Stimulated activated CD4-positive, alpha-beta T cell treated with anti-CD3 and anti-CD28 coated beads, TNF-alpha, amount 100 ng/mL, for 1 hour (primary cell): ENCODE measurements at places on chromosomes 12 and 14.

DNA sequence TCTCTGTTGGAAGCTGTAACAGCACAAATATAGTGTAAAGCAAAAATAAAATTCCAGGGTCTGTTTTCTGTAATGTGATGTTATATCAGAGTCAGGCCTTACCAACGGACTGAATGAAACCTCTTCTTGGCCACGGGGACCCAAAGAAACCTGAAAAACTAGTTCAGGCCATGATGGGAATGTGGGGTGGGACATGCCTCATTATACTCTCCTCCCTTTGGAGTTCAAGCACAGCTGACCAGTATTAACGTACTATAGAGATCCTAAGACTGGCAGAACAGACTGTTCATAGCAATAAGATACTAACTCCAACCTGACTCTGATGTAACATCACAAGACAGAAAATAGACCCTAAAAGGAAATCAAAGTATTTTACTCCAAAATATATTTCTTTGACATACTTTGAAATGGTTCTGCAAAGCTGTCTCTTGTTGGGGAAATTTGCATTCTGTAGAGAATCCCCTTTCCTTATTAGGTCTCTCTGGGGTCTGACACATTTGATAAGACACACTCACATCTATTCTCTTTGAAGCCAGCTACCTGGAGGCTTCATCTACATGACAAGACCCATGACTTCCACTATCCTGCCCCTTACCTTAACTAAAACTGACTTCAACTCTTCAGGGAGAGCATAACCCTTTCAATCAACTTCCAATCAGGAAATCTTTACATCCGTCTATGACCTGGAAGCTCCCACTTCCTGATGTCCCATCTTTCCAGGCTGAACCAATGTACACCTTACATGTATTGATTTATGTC lies 444.6 kb downstream of the SOX5 start:
- DNase-seq = no peak

- no peak for DNase-seq
Measured at GRCh38 chr14:23360496-23360895, 4.5 kb downstream of the EFS start.

- no peak for DNase-seq
Measured at GRCh38 chr14:77645520-77646230, 29.2 kb upstream of the SPTLC2 start.

GRCh38 chr12:120412421-120412820 lies 25.5 kb upstream of the COX6A1 start:
- no peak for DNase-seq

- DNase-seq = no peak
Measured at GRCh38 chr14:103626146-103626850, 2.7 kb upstream of the KLC1 start.

DNA sequence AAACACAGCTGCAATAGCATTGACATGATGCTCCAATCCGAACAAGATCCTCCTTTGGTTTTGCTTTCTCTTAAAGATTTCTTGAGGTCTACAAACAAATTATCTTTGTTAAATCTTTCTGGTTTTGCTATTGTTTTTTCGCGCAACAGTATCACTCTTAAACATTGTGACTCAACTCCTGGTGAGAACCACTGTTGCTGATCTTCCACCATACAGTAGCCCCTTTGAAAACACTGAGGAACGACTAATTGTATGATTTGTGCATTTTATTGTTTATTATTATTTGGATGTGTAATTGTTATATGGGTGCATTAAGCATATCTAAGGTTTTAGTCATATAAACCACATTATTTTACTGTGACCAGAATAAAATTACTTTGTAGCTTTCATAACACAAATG lies 282.8 kb downstream of the EGLN3 start:
- DNase-seq = no peak

GRCh38 chr12:1217191-1217949 lies 226.3 kb downstream of the ERC1 start:
- DNase-seq = no peak

DNA sequence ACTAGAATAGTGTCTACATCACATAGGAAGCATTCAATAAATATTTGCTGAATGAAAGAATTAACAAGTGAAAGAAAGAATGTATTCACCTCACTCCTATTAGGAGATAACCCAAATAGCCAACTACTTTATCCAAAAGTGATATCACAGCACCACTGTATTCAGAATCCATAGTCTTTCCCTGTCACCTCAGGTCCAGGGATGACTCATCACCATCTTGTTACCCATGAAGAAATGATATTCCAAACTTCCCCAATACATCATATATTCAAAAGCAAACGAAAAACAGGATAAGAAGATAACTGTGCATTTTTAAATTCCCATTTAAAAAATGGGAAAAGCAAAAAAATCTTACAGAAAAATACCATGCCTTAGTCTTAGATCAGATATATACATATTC lies 39.1 kb downstream of the TXNDC16 start:
- no peak for DNase-seq

DNA sequence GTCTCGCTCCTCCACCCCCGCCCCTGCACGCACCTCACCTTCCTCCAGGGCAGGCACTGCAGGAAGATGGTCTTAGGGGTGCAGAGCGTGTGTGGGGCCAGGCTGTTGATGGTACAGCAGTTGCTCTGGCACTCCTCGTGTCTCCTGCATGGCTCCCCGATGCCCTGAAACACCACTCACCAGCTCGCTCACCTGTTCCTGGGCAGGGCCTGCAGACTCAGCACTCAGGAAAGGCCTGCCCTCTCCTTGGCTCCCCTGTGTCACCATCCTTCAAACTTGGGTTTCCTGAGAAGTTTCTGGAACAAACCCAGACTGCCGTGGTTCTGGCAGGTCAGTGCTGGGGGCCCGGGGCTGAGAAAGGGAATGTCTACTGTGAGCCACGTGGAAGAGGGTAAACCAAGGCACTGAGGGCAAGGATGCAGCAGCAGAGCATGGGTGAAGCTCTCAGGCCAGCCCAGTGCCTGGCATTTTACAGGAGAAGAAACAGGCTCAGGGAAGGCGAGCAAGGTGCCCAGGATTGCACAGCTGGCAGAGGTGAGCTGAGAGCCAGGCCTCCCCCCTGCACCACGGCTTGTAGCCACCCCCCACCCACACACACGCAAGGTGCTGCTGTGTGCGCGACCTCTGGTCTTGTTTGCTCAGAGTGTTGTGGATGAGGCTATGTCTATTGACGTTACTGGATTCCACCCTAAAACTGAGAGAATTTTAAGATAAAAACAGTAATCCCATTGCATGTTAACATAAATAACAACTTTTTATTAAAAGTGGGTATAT lies 5.5 kb downstream of the LRCOL1 start:
- no peak for DNase-seq

- no peak for DNase-seq
Measured at GRCh38 chr12:52850681-52851080, 1.9 kb upstream of the KRT78 start.

GRCh38 chr14:61703342-61704129 lies 8.2 kb downstream of the HIF1A start:
- no peak for DNase-seq

- DNase-seq = no peak
Measured at GRCh38 chr14:22432348-22432976, 156.6 kb downstream of the DAD1 start.

DNA sequence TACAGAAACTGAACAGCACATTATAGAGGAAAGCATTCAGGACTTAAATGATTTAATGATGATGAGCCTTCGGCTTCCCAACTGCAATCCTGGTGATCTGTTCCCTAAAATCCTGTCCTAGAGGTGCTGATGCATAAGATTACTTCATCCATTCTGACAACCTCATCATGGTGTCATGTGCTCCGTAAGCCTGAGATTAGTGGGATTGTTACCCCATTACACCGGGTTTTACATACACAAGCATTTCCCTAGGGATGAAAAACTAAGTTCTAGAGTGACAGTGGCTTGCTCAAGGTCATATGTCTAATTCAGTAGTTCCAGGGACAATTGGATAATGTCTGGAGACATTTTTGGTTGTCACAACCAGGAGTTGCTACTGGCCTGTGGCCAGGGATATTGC lies 2.5 kb upstream of the RNASE13 start:
- no peak for DNase-seq

- DNase-seq = no peak
Measured at GRCh38 chr12:125194987-125195386, 129.8 kb downstream of the AACS start.

DNA sequence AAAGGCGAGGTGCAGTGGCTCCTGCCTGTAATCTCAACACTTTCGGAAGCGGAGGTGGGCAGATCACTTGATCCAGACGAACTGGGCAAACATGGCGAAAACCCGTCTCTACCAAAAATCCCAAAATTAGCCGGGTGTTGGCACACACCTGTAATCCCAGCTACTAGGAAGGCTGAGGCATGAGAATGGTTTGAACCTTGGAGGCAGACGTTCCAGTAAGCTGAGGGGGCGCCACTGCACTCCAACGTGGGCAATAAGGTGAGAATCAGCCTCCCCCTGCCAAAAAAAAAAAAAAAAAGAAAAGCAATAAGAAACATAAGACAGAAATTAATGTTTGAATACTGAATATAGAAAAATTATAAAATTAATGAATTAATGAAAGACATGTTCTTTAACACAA lies 928.7 kb downstream of the LRFN5 start:
- no peak for DNase-seq

GRCh38 chr12:103881261-103881660 lies 40.2 kb upstream of the NT5DC3 start:
- no peak for DNase-seq

- no peak for DNase-seq
Measured at GRCh38 chr14:36767603-36768281, 106.1 kb downstream of the PAX9 start.

DNA sequence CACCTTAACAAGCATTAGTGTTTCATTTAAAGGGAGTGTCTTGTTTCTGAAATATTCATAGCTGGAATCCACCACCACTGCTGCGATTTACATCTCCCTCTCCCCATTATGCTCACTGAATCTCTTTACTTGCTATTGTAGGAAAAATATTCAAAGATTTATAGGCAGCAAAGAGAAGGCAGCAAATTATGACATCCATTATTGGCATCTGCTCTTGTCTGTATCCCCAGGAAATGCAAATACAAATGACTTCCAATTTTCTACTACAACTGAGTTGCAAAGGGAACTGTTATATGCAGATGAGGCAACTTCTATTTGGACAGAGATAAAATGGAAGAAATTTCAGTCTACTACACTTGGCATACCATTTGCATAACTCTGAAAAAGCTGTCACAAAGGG lies 88.4 kb upstream of the PRKD1 start:
- no peak for DNase-seq

GRCh38 chr12:118290130-118290529 lies 82.6 kb downstream of the TAOK3 start:
- no peak for DNase-seq

DNA sequence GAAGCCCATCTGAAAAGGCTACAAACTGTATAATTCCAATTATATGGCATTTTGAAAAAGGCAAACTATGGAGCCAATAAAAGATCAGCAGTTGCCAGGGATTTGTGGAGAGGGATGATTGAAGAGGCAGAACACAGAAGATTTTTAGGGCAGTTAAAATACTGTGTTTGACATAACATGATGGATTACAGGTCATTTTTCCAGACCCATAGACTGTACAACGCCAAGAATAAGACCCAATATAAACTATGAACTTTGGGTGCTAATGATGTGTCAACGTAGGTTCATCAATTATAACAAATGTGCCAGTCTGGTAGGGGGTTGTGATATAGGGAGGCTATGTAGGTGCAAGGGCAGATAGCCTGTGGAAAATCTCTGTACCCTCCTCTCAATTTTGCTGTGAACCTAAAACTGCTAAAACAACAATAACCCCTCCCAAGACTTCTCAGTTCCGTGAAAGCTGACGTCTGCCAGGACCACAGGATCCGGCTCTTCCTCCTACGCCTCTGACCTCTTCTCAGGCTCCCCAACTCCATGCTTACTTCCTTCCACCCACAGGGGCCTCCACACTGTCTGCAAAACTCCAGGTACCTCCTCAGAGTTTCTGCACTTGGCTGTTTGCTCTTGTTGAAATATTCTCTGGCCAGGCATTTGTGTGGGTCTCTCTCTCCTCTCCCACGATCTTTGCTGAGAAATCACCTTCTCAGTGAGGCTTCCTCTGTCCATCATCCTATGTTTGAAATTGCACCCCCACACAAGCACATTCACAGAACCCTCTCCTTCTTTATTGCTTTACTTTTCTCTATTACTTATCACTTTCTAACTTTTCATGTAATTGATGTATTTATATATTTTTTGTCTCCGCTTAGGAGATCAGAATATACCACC lies 131.4 kb downstream of the BBS10 start:
- DNase-seq = no peak

DNA sequence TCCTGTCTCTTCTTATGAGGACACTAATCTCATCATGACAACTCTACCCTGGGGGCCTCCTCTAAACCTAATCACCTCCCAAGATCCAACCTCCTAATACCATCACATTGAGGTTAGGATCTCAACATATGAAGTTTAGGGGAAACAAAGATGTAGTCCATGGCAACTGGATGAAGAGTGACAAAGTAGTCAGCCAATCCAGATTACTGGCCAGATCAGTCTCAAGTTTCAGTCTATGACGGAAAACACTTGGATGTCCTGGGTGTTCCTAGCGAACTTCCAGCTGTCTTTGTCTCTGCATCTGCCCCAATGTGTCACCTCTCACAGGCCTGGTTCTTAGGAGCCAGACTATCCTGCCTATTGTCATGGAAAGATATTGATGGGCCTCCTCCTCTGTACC lies 630.8 kb downstream of the AACS start:
- no peak for DNase-seq

DNA sequence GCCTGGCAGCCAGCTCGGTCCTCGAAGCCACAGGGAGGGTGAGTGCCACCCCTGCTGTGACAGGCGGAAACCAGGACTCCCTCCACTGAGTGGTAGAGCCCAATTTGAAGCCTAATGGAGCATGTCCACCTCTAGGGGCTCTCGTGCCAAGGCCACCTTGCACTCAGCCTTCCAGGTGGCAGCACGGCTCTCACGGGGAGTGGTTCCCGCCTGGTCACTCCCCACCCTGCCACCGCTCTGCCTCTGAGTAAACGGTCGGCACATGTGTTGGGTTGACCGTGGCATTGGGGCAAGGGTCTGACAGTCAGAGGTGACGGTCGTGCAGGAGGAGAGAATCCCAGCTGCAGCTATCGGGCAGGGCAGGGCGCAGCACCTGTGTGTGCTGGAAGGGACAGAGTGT lies 34.8 kb downstream of the IL31 start:
- no peak for DNase-seq

DNA sequence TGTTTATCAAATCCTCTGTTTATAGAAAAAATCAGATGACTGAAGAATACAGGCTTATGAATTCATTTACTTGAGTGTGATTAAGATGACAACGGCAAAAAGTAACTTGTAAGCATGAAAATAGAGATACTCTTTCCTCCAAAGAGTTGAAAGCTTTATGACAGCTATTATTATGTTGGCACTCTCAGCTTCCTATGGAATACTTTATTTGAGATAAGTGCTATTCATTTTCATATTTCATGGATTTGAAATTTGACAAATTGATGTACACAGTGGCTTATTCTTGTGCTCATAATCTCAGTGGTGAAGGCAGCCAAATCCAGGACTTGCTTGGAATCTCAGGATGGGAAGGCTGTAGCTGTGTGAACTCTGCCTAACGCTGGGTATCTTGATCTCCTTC lies 991.6 kb downstream of the GALC start:
- DNase-seq = no peak

GRCh38 chr14:75811872-75812499 lies 150.9 kb downstream of the TTLL5 start:
- DNase-seq = no peak
